NCI-H1930 (cell line): ENCODE measurements at places on chromosomes 16 and 17.

- no peak for DNase-seq
These were observed 475.0 kb downstream of the HS3ST3B1 start for GRCh38 chr17:14775731-14776492.

DNA sequence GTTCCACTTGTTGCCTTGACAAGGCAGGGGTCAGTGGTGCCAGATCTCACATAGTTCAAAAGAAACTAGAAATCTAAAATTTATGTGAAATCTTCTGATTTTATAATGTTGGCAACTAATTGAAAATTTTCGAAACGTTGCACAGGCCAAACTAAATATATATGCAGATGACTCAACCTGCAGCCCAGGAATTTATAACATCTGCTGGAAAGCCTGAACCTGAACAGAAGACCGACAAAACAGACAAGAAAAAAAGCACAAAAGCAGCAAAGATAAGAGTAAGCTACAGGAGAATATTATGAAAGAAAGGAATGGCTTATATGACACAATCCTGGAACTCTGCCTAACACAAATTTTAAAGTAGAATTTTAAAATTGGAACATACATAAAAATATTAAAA, 207.6 kb downstream of the CEP112 start:
- no peak for DNase-seq

DNA sequence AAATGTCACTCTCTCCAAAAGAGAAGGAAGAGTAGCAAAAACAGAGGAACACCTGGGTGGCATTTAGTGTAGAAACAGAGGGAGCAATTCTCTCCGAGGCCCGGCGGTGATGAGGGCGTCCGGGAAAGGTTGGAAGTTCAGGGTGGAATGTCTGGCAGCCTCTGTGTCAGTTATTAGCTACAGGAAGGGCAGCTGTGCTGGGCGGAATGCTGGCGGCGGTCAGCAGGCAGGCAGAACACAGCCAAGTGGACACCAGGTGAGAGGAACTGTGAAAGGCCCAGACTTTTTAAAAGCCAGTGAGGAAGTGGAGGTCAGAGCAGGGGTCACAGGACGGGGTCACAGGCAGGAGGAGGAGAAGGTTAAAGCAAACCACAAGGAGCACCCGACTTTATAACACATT, 238.1 kb downstream of the NTN1 start:
- no peak for DNase-seq

- DNase-seq = no peak
These were observed 143.5 kb downstream of the MYO1D start for GRCh38 chr17:32733401-32733800.

GRCh38 chr17:77480199-77480508, 339.4 kb downstream of the SEC14L1 start:
- DNase-seq = no peak

GRCh38 chr16:80025236-80025635, 424.7 kb upstream of the MAF start:
- no peak for DNase-seq

DNA sequence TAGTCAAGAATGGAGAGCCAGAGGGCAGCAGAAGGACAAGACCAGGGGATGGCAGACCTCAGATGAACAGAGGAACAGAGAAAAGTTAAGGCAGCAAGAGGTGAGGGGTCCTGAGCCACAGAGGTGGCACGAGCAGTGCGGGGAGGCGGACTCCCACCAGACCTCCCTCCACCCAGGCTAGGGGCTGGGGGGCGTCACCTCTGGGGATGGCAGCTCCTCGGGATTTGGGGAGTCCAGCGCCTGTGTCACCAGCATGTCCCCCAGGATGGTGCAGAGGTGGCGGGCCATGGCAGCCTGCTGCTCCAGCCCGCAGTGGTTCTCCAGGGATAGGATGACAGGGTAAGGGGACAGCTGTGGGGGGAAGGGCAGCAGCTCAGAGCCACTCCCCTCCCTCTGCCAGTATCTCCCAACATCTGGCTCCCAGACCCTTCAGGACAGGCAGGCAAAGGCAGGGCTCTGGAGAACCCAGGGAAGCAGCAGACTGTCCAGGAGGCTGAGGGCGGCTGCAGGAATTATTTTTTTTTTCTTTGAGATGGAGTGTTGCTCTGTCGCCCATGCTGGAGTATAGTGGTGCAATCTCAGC, 15.8 kb downstream of the PLCD3 start:
- DNase-seq = no peak

DNA sequence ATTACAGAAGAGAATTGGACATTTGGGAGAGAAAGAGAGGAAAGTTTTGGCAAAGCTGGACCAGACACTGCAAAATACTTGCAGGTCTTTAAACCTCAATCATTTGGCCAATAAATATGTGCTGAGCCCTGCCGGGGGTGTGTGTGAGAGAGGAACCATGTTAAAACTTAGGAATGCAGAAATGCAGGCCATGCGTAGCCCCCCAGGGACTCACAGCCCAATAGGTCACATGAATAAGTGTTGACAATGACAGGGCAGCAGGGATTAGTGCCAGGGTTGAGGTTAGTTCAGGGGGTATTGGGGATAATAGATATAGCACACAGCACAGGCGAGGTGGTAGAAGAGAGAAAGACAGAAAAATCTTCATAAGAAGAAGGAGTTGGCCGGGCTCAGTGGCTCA, 113.3 kb upstream of the ADAMTS18 start:
- DNase-seq = no peak

DNA sequence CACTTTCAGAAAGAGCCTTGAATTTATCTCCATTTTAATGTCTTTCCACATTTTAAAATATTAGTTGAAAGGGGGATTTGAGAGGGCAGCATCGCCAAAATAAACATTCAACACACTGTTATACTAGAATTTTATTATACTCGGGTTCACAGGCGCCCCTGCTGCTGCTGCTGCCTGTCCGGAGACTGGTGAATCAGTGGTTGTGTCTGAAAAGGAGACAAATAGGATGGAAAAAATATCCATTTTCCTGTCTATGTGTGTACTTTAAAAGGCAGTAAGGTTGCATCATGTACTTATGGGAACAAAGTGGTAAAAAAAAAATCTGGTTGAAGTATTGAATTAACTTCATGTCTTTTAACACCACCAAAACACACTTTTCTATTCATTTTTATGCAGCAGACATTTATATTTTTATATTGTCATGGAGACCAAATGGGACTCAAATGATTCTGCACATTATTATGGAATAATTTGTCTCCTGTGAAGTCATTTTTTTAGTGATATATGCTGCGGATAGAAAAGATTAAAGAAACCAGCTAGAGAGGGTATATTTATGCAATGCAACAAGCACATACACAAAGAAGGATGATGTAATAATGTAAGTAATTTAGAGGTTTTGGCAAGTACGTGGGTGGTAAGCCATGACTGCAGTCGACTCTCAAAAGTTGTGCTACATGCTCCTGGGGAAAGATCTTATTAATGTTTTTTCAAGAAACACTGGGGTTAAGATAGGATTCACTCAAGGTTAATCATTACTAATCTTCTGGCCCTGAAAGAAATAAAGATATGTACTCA, 759.0 kb upstream of the SOX9 start:
- DNase-seq = no peak

DNA sequence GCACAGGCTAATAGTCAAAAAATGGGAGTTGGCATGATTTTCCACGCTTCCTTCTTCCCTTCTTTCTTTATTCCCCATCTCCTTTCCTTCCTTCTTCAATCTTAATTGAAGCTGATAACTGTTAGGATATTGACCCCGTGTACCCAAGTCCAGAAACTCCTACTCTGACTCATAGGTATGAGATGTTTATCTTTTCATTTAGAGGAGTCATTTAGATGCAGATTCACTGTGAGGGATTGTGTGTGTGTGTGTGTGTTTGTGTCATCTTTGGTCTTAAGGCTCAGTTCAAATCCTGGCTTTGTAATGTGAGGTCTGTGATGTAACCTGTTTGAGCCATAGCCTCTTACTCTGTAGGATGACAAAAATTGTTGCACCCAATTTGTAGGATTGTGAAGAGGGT, 332.0 kb upstream of the MAF start:
- DNase-seq = no peak

DNA sequence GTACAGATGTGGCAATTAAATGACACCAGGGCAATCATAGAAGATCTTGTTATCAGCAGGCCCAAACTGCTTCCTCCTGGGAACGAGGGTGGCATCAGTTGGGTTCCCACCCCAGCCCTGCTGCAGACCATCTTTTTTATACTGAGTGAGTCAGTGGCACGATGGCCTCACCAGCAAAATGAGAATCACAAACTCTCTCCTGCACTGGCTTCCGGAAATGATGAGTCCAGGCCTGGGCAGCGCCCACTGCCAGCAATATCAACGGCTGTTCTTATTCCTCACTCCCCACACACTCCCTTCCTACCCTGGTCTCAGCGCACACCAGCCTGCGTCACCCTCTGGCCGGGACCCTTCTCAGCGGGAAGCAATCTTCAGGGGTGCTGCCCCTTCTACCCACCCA, 340.3 kb downstream of the FOXL1 start:
- DNase-seq = no peak

- peak; percentile 79 for DNase-seq
These were observed at the start of gene KAT2A for GRCh38 chr17:42120770-42121769. Gene KAT2A, minus strand, starts transcription at chr17:42121367. Its CDS starts 63 bp downstream, at chr17:42121304.

DNA sequence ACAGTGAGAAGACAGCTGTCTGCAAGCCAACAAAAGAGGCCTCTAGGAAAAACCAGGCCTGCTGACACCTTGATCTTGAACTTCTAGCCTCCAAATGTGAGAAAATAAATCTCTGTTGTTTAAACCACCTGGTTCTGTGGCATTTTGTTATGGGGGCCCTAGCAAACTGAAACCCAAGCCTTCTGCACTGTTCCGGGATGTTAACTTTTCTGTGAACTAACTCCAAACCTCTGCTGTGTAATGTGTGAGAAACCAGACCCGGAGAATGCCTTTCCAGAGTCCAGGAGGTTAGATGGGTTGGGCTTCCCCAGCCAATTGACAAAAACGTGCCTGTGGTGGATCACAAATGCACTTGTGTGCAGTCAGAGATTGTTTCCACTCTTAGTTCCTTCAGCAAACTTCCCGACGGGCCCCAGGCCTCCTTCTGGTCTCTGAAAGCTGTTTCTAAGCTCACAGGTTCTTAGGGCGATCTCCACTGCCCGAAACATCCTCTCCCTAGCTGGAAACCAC, 13.6 kb upstream of the GGA2 start:
- no peak for DNase-seq

DNA sequence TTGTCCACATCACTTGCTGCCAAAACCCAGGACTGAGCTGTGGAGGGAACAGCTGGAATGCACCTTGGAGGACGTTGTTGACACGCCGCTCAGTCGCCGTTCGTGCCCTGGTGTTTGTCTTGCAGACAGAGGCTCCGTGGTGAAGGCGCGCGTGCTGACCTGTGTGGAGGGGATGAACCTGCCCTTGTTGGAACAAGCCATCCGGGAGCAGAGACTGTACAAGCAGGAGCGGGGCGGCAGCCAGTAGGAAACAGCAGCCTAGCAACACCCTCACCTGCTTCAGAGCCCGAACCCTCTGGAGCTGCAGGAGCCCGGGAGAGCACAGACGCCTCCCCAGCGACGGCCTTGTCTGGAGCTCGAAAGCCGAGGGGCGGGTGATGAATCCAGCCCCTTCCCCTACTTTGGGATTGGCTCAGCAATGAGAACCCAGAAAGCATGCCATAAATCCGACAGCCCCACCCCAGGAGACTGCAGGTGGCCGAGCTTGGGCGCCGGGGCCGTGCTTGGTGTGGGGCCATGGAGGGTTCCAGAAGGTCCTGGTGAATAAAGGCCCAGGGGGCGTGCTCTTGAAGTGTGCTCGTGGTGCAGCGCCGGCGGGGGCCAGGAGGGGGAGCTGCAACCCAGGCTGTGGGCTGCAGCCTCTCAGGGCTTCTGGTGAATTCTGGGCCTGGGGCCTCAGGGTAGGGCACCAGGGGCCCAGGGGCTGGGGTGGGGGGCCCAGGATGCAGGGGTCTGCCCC, 470 bp upstream of the CDK3 start:
- DNase-seq = peak; percentile 54

GRCh38 chr17:64385187-64386083, 5.2 kb downstream of the PECAM1 start:
- no peak for DNase-seq

DNA sequence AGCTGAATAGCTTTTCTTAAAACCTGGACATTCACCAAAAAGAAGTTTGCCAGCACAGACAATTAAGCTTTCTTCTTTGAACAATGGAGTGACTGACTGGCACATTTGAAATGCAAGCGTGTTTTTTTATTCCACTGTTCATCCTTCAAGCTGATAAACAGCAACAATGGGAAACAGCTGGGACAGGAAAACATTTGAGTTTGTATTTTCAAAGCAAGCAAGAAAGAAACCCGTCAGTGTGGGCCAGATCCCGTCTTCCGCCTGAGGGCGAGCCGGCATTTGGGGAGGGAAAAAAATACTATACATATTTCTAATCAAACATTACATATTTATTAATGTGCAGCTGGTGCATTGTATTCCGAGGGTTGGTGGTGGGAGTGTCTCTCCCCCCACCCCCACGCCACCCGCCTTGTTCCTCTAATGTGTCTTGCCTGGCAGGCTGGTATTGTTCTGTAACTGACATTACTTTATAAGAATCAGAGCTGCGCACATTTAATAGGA, 94.3 kb downstream of the CYLD start:
- no peak for DNase-seq

GRCh38 chr17:61218438-61218837, 181.2 kb upstream of the TBX2 start:
- no peak for DNase-seq

DNA sequence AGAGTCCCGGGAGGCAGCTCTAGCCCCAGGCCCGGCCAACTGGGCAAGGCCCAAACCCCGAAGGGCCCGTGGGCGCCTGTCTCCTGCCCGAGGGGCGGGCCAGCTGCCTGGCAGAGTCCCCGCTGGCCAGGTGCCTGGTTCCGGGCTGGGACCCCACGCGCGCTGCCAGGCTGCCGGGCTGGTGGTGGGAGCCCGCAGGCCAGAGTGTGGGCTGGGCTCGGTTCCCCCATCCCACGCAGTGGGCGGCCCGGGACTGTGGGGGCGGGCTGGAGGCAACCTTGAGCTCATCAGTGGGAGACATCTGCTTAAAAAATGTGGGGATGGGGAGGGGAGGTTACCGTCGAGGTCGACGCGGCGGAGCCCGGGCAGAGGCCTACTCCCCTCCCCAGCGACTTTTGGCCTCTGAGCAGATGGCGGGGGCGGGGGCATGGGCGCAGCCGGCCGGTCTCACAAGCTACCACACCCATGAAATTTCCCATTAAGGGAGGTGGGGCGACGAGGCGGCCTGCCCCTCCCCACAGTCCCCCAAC, 176.4 kb upstream of the GSE1 start:
- no peak for DNase-seq

DNA sequence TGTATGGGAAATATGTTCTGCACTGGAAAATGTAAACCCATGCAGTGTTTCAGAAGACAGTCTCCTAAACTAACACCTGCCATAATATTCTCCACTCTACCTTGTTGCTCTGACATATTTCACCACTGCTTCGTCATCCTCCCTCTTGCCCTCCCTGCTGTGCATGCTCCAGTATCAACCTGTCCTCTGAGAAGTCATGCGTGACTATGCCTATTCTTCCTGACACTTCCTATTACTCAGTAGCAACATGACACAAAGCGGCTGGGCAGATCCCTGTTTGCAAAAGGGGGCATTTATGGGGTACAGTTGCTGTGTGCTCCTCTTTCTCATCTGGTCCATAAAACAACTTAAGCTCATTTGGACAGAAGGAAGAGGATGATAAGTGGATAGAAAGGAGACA, 805.6 kb upstream of the EEF2KMT start:
- no peak for DNase-seq
